NCI-H187 (cell line): ENCODE measurements at places on chromosomes 7 and 10.

GRCh38 chr7:20347680-20348079 is 17.0 kb downstream of the ITGB8 start:
- DNase-seq = no peak

DNA sequence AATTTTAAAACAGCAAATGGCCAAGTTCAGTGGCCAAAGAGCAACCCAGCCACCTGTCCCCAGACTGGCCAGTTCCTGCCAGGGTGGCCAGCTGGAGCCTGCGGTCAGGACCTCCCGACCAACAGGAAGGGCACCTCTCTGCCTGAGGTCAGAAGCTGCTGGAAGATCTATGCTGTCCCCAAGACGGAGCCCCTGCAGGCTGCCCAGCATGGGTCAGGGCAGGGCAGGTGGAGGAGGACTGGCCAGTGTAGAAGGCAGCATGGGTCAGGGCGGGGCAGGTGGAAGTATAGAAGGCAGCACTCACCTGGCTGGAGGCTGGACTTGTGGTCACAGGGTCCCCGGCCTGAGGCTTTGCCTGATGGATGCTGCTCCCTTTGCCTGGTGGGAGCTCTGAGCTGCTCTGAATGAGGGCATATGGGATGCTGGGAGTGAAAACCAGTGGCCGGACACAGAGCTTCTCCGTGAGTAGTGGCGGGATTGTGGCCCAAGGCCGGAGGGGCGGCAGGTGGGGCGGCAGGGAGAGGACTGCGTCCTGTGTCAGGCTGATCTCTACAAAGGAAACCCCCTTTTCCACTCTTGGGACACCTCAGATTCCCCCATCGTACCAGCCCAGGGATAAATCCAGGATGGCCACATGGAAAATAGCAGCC is 229.2 kb downstream of the TCERG1L start:
- no peak for DNase-seq

GRCh38 chr10:43043773-43044447 is 33.0 kb upstream of the RET start:
- DNase-seq = no peak

DNA sequence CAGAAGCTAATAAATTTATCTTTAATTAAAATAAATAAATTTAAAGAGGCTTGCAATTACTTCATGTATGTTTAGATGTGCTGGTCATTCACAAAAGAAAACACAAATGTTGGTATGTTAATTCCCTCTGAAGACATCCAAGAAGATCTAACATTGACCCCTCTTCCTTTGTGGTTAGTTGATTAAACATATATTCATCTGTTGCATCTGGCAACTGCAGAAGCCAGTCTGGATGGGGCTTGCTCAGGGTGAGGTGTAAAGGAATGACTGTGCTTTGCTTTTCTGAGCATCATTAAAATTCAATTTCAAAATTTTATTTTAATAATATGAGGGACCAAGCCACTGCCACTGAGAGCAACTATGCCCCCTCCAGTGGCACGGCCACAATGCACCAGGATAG is 36.4 kb upstream of the FERD3L start:
- DNase-seq = no peak
